ENCODE measurements at places on chromosomes 7 and 10.

- DNase-seq = no peak
These were observed 61.7 kb downstream of the PWWP2B start for GRCh38 chr10:132458586-132459300.

DNA sequence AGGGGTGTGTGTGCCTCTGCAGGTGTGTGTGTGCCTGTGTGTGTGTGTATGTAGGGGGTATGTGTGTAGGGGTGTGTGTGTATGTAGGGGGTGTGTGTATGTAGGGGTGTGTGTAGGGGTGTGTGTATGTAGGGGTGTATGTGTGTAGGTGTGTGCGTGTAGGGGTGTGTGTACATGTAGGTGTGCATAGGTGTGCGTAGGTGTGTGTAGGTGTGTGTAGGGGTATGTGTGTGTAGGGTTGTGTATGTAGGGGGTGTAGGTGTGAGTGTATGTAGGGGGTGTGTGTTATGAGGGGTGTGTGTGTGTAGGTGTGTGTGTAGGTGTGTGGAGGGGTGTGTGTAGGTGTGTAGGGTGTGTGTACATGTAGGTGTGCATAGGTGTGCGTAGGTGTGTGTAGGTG lies 48.6 kb upstream of the PSMG3 start:
- no peak for DNase-seq

DNA sequence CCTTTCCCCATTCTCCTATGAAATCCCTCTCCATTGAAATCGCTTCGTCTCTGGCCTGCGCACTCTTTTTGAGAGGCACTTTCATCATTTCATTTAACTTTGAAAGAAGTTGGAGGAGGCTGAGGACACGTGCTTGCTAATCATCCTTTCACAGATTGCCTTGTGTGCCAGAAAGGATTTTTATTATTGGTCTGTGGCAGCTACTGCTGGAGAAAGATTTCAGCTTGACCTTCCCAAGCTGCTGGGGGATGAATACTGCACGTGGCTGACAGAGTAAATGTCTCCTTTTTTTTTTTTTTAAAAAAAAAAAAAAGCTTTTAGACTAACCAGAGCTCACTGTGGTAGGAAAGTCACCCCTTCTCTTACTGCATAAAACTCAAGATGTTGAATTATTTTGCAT lies 44.2 kb upstream of the KCNIP2 start:
- no peak for DNase-seq

- peak; percentile 93 for DNase-seq
These were observed 50.3 kb downstream of the HIP1 start for GRCh38 chr7:75688200-75689136.

GRCh38 chr7:143493751-143494150 lies 16.1 kb downstream of the TAS2R41 start:
- DNase-seq = no peak

GRCh38 chr10:122446668-122447423 lies 7.6 kb upstream of the ARMS2 start:
- no peak for DNase-seq

- DNase-seq = no peak
These were observed 7.4 kb upstream of the TSPAN33 start for GRCh38 chr7:129136887-129137642.

DNA sequence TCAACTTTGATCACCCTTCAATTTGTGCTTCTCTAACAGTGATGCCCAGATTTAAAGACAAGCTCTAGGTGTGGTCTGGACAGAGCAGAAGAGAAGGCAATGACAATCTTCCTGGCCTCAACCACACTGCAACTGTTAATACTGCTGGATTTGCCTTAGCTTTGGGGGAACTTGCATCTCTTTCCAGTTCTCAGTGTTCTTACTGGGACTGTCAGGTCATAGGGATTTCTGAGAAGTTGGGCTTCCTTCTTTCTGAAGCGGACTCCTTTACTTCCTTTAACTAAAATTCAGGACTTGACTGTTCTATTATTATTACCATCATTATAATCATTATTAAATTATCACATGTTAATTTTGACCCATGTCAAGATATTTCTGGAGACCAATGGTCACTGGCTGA lies 80.8 kb downstream of the OSBPL3 start:
- DNase-seq = no peak
